ENCODE measurements at places on chromosomes 4 and X.

DNA sequence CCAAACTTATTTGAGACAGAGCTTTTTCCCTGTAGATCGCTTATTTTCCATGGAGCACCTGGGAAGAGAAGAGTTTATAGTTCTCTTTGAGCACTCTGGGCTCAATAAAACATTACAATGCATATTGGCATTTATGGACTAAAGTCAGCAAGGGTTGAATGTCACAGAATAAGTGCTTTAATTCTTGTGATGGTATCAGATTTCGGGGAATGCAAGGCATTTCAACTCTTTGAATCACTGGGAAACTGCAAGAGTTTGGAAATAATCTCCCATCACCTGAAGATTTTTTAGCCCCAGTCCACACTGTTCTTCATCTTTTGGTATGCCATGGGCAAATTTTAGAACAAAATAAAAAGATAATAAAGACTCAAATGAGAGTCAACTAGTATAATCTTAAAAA, 111.5 kb upstream of the WDFY3 start:
- no peak for DNase-seq

- no peak for DNase-seq
These were observed 157.8 kb downstream of the AFF2 start for GRCh38 chrX:148658115-148658730.

- no peak for DNase-seq
These were observed 45.1 kb downstream of the CHM start for GRCh38 chrX:86002076-86002896.

DNA sequence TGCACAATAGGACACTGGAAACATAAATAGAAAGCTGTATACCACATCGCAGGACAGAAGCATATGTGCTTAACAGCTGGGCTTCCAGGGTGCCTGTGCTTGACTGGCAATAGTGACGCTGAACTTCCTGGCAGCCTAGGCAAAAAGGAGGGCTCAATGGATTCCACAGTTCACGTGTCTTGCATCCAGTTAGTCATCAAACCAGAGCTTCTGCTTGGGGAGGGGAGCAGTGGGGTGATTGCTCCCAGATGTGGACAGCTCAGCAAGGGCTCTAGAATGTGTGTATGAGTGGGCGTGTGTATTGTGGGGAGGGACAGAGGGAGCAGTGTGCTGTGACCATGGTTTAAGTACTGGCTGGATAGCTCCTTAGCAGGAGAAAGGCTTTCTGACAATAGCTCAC, 2.3 kb downstream of the PRRG3 start:
- DNase-seq, result no peak

- no peak for DNase-seq
These were observed 75.1 kb upstream of the SLC7A11 start for GRCh38 chr4:138317175-138317748.

- DNase-seq, result no peak
These were observed 108.3 kb upstream of the MED14 start for GRCh38 chrX:40843643-40844042.

- DNase-seq, result no peak
These were observed 173.2 kb downstream of the CBLL2 start for GRCh38 chrX:22445880-22446279.

DNA sequence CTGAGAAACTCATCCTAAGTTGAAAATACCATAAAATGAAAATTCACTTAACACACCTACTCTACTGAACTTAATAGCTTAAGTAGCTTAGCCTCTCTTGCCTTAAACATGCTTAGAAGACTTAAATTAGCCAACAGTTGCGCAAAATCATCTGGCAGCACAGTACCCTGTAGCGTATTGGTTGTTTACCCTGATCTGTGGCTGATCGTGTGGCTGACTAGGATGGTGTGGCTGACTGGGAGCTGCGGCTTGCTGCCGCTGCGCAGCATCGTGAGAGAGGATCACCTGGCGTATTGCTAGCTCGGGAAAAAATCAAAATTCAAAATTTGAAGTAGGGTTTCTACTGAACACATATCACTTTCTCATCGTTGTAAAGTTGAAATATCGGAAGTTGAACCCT, 6.3 kb downstream of the RUFY3 start:
- no peak for DNase-seq

- DNase-seq, result no peak
These were observed 11.3 kb upstream of the CD99 start for GRCh38 chrX:2679534-2680485.

DNA sequence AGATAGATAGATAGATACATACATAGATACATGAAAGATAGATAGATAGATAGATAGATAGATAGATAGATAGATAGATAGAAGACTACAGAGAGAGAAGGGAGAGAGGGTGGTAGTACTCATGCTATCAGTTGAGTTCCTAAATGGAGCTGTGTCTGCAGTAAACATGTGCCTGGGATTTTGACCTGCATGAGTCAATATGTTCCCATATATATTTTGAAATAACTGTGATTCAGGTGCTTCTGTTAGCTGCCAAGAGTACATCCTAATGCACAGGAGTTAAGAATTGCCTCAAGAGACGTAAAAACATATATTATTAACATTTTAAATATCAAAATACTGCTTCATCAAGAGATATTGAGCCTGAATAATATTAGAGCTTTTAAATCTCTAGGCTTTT, 379.4 kb downstream of the GRXCR1 start:
- DNase-seq, result no peak

GRCh38 chr4:32417113-32417704, 1697.0 kb downstream of the PCDH7 start:
- no peak for DNase-seq

DNA sequence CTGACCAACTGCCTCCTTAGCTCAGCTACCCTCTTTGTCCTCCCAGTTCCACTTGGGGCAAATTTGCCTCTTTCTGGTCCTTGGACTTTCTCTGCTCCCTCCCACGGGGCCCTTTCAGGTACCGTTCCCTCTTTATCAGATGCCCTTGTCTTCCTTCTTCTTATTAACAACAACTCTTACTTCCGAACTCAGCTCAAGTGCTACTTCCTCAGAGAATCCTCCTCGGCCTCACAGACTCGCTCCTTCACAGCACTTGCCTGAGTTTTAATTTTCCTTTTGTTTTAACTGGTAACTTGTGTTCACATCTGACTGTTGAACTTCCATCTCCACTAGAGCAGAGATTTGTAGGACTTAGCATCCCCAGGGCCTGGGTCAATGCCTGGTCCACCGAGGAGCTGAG, 85.7 kb downstream of the CLNK start:
- no peak for DNase-seq

GRCh38 chrX:28550331-28550872, 36.8 kb upstream of the IL1RAPL1 start:
- no peak for DNase-seq

DNA sequence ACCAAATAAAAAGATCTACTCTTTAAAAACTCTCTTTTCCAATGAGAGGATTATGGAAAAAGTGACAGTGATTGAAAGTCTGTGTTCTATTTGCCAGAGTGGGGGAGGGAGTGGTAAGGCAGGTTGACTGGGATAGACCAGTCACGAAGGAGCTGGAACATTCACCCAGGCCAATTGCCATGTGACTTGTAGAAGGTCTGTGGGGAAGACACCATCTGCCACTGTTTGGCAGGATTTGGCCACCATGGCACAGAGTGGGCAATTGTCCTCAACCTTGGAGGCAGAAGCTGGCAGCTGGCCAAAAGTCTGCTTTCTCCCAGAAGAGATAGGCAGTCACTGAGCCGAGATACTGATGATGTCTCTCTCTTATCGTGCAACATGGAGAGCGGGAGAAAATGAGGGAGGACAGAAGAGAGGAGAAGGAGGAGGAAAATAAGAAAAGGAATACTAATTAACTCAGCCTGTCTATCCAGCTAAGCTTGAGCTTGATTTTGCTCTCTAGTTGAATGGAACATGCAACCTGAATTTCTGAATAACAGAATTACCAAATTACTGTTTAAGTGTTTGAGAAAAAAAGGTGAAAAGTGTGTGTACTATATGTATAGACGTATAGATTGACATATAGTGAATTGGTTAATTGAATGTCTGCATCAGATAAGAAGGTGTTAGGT, 267.1 kb downstream of the ARHGAP24 start:
- no peak for DNase-seq

DNA sequence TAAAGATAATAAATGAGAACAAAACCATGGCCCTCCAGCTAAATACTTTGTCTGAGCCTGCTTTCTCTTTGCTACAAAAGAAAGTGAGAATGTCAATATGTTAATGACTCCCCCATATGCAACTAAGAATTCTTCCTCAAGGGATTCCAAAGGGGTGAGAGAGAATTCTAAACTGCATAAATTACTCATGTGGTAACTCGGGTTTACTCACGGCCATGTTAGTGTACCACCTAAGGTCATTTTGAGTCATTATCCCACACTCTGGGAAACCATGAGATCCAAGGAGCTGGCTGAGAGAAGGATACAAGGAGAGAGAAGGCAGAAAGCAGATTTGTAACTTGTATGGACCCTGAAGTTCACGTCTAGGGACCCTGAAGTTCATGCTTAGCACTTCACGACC, 190.3 kb downstream of the DHX15 start:
- no peak for DNase-seq
